ENCODE measurements at places on chromosomes 5 and 9.

DNA sequence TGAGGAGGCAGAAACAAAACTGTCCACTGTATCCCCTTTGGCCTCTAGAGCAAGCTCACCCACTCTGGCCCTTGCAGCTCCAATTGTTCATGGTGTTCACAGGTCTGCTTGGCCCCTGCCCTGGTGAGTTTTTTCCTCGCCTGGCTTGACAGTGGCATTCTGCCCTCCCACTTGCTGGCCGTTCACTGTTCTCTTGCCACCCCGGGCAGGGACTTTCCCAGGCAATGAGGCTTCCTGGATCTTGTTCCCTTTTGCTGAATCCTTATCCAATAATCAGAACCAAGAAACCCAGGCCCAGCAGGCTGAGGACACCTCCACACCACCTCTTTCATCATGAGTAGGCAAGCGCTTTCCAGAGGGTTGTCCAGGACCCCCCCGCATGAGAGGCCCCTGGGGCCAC, 31.2 kb downstream of the ZNF618 start:
- no peak for DNase-seq

DNA sequence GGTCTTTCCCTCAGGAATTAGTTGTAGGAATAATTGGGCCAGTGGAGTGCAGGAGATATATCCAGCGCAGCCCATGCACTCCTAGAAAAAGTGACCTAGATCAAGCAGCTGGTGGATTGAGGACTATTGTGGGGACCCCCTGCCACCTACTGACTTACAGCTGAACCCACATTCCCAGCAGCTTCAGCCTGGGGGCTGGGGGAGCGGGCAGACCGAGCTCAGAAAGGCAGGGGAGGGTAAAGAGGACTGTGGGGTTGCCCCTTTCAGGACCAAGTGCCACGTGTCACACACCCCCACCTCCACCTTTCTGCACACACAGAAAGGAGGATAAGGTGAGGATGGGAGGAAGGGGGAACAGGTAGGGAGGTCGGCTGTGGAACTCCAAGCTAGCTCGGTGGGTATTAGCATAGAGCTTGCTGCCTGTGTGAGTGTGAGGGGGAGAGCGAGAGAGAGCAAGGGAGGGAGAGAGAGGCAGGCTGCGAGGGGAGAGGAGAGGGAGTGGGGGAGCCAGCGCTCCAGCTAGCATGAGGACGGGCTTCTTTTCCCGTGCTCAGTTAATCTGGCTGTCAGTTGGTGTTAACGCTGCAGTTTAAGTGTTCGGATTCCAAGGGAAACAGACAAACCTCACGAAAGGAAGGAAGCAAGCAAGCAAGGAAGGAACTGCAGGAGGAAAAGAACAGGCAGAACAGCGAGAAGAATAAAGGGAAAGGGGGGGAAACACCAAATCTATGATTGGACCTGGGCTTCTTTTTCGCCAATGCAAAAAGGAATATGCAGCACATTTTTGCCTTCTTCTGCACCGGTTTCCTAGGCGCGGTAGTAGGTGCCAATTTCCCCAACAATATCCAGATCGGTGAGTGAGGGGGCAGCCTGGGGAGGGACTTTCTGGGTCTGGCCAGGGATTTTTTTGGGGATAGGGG, at the start of gene GRIA1:
Gene GRIA1, plus strand, starts transcription at position 553 of the 920 bp plus-strand sequence.
- no peak for DNase-seq

GRCh38 chr9:137676998-137677397, 58.2 kb downstream of the EHMT1 start:
- no peak for DNase-seq

DNA sequence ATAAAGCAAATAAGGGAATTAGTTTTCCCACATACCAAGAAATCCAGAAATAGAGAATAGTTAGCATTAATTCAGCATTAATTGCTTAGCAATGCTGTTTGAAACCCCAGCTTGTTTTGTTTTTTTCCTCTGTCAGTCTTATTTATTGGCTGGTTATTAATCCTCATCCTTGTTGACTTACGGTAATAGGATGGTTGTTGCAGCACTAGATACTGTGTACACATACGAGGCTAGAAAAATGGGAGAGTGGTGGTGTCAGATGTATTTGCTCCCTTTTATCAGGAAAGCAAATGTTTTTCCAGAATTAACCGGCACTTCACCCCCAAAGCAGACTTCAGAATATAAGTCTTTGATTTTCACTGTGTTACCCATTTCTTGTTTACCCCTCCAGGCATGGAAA, 60.4 kb downstream of the ERBIN start:
- DNase-seq, result no peak

DNA sequence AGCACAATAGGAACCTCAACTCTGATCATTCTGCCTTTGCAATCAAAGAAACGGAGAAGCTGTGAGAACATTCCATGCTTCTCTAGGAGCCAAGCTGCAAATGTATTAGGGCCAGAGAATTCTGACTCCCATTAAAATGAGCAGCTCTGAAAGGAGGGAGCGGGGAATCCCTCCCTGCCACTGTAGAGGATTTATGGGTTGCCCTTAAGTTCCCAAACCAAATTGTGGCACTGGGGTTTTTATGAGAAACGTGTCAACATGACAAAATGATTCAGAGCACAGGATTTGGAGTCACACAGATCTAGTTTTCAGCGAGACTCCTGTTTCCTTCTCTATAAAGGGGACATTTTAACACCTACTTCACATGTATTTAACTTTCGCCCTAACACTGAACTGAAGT, 1.8 kb downstream of the IL6ST start:
- no peak for DNase-seq

- DNase-seq, result no peak
Measured at GRCh38 chr5:127907907-127908306, 175.7 kb upstream of the SLC12A2 start.

- no peak for DNase-seq
Measured at GRCh38 chr5:150674341-150674821, 13.3 kb downstream of the MYOZ3 start.

DNA sequence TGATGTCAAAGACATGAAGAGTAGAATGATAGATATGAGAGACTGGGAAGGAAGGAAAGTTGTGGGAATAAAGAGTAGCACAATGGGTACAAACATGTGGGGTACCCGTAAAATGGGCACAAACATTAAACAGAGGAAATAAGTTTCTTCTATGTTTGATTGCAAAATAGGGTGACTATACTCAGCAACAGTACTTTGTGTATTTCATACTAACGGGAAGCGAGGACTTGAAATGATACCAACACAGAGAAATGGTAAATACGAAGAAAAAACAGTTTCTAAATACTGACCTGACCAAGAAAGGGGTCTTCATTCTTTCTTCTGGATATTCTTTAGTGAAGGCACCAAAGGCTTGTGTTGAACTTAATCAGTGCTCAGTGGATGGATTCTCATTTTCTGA, 31.1 kb downstream of the ATP6V0E1 start:
- DNase-seq, result no peak

DNA sequence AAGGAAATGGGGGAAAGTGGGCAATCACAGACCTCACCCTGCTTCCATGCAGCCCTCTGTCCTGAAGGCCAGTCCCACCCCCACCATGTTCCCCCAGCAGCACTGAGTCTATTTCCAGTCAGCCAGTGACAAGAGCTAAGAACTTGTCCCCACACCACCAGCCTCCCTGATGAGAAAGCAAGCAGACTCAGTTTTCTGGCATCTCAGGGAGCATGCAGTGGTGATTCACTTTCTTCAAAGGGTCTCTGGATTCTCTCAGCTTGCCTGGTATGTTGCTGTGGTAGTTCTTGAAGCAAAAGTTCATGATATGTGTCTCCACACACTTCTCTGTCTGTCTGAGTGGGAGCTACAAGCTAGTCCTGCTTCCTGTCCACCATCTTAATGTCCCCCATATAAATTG, 799.9 kb upstream of the TYRP1 start:
- no peak for DNase-seq

DNA sequence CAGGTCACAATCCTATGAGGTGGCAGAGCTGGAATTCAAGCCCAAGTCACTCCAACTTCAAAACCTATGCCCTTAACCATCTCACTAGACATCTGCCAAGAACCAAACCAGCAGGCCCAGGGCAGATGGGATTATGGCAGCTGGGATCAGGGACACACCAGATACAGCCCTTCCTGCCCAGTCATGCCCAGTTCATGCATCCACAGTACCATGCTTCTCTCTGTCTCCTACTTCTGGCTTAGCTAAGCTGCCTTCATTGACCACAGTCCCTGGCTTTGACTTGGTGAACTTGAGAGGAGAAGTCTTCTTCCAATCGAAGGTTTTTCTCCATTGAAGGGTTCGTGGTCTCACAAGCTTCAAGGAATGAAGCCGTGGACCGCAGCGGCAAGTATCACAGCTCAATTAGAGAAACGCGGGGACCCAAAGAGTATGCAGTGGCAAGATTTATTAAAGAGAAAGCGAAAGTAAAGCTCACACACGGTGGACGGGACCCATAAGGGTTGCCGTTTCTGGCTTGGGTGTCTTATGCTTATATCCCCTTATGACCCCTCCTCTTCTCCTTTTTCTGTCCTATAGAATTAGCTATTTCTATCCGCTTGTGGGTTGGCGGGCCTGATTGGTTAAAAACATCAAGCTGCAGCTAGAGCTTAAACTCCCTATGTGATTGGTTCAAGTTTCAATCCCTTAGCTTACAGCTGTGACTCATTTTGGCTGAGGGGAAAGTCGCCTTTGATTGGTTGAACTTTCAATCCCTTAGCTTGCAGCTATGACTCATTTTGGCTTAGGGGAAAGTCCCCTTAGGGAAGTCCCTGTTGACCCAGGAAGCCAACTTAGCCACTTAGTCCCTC, 101.2 kb downstream of the TRIM36 start:
- no peak for DNase-seq

DNA sequence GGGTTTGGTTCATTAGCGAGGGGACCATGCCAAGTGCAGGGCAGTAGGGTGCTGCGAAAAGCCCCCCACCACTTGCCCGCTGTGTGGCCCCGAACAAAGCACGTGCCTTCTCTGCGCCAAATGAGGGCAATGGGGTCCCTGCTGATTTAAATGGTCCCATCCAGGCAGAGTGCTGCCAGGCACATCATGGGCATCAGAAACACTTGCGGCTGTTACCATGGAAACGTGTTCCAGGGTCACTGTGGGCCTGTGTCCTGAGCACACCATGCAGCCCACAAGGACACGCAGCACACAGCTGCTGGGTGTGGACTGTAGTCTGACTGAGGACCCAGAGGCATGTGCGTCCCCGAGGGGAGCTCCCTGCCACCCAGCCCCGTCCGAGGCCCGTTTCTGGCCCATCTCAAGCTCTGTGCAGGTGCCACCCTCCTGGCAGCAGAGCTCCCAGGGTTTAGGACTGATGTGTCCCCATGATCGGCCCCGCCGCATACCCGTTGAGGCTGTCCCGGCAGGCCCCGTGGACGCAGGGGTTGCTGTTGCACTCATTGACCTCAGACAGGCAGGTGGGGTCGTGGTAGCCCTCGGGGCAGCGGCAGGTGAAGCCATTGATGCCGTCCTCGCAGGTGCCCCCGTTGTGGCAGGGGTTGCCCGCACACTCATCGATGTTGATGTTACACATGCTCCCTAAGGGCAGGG, 31.3 kb upstream of the SEC16A start:
- no peak for DNase-seq

DNA sequence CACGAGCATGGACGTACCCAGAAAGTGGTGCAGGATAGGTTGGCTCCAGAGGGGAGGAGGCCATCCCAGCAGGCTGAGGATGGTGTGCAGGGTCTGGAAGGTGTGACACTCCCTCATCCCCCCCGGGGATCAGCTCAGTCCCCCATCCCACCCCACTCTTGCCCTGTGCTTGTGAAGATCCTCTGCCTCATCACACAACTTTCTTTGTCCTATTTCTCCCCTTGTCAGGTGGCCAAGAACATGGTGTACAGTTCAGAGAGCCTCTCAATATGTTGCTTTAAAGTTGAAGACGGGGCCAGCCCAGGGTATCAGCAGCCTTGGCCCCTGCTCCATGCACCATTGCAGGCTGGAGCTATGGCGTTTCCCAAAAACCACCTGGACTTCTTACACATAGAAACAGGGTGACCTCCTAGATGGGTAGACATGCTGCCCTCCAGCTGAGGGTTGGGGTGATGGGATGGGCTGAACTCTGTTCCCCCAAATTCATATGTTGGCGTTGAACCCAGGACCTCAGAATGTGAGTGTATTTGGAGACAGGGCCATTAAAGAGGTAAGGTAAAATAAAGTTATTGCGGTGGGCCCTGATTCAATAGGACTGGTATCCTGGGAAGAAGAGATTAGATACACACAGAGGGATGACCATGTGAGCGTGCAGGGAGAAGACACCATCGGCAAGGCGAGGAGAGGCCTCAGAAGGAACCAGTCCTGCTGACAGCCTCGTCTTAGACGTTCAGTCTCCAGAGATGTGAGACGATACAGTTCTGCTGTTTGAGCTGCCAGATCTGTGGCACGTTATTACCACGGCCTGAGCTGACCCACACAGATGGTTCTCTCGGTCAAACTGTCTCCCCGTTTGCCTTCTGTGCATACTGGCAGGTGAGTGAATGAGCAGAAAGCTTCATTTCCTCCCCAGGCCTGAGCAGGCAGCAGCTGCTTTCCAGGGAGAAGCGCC, 272.5 kb downstream of the GADD45G start:
- no peak for DNase-seq

DNA sequence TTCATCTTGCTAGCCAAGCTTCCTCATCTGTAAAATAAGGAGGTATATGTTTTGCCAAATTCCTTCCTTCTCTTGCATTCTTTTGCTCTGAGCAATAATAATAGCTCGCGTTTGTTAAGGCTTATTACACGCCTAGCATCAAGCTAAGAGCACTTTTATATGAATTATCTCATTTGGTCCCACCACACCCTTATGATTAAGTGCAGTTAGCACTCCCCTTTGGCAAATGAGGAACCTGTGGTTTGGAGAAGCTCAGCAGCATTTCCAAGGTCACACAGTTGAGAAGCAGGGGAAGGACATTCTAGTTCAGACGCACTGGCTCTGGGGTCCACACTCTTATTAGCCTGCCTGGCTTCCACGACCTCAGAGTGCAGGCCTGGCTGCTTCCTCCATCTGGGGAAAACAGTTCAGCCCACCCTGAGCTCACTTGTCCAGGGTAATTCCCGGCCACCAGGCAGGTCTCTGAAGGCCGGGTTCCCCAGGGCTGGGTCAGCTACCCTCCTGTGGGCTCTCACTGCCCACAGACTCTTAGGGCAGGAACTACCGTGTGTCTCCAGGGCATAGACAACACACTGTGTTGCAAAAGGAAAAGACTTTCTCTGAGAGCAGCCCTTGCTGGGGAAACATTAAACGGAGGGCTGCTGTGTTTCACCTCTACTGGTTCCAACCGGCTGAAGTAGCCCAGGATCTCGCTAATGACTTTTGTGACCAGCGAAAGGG, 9.9 kb upstream of the FBP1 start:
- DNase-seq, result no peak

GRCh38 chr5:157571357-157571827, 4.2 kb downstream of the ADAM19 start:
- no peak for DNase-seq

- no peak for DNase-seq
Measured at GRCh38 chr9:69874301-69875060, 53.9 kb downstream of the CFAP95 start.

DNA sequence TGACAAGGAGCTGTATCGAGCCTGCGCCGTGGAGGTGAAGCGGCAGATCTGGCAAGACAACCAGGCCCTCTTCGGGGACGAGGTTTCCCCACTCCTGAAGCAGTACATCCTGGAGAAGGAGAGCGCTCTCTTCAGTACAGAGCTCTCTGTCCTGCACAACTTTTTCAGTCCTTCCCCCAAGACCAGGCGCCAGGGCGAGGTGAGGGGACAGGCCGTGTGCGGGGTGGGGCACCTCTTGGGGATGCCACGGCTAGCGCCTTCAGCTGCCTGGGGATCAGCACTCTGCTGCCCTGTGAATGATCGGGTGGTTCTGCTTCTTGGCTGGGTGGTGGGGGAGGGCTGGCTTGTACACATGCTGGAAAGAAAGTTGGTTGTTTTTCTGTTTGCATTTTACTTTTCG, 1.7 kb downstream of the NELFB start:
- DNase-seq, result no peak

Data from stimulated activated CD4-positive, alpha-beta T cell treated with anti-CD3 and anti-CD28 coated beads, TNF-alpha, amount 100 ng/mL, for 24 hours (primary cell).